Bladder microvascular endothelial cell (primary cell): ENCODE measurements at places on chromosomes 6 and 20. TPM values are rescaled to one million over a fixed set of nuclear protein-coding genes. Genes with fewer than 3 reads are reported as not detected.

Gene WFDC10B
- not detected in 2 replicates for total RNA-seq

Gene GJA10
- total RNA-seq: not detected in 2 replicates

Gene PPP1R14C
- not detected in 2 replicates for total RNA-seq

Gene RIMS1
- total RNA-seq: 0.49 and 37.8 TPM in 2 replicates

Gene SUN5
- total RNA-seq: not detected in 2 replicates

Gene PACRG
- not detected in 2 replicates for total RNA-seq

Gene RGS17
- 0.65 and 3.0 TPM in 2 replicates for total RNA-seq

Gene PTPRT
- not detected in 2 replicates for total RNA-seq

Gene WFDC12
- total RNA-seq: not detected in 2 replicates

Gene GRM1
- under 0.01 TPM in 1 of 2 replicates, not detected in the other for total RNA-seq

Gene SPATS1
- not detected in 2 replicates for total RNA-seq

Gene SRMS
- total RNA-seq: not detected in 2 replicates

Gene SLC35D3
- not detected in 2 replicates for total RNA-seq

Gene SIRPD
- not detected in 2 replicates for total RNA-seq

Gene ELOVL2
- not detected in 2 replicates for total RNA-seq

Gene GMNN
- 24.9 and 30.1 TPM in 2 replicates for total RNA-seq

Gene SNAP25
- 0.25 and 0.32 TPM in 2 replicates for total RNA-seq

Gene OR12D3
- total RNA-seq: not detected in 2 replicates

Gene HMGCLL1
- not detected in 2 replicates for total RNA-seq

Gene IL17F
- total RNA-seq: not detected in 2 replicates

Gene FRK
- total RNA-seq: under 0.01 and 0.06 TPM in 2 replicates

Gene LHFPL5
- total RNA-seq: not detected in 2 replicates

Gene GNMT
- total RNA-seq: under 0.01 TPM in 1 of 2 replicates, not detected in the other

Gene CGA
- not detected in 2 replicates for total RNA-seq

Gene ID4
- total RNA-seq: 0.19 and 0.65 TPM in 2 replicates

Gene MAS1
- total RNA-seq: under 0.01 TPM in 1 of 2 replicates, not detected in the other

Gene NFYA
- total RNA-seq: 9.6 and 29.5 TPM in 2 replicates

Gene SLC29A1
- 33.7 and 78.9 TPM in 2 replicates for total RNA-seq

Gene PLTP
- 3.4 and 6.7 TPM in 2 replicates for total RNA-seq

Gene MTRF1L
- 14.1 and 17.7 TPM in 2 replicates for total RNA-seq

Gene CCN6
- total RNA-seq: not detected in 2 replicates

Gene MYT1
- total RNA-seq: not detected in 2 replicates

Gene ADTRP
- 0.76 and 1.3 TPM in 2 replicates for total RNA-seq

Gene SS18L1
- total RNA-seq: 6.2 and 16.7 TPM in 2 replicates

Gene HEBP2
- total RNA-seq: 12.5 and 33.2 TPM in 2 replicates

Gene DSP
- total RNA-seq: 3.9 and 59.2 TPM in 2 replicates

Gene LEMD2
- 41.3 and 57.0 TPM in 2 replicates for total RNA-seq

Gene TBCC
- total RNA-seq: 32.5 and 35.1 TPM in 2 replicates

Gene OR2B6
- not detected in 2 replicates for total RNA-seq

Gene PRDM1
- 4.8 and 6.6 TPM in 2 replicates for total RNA-seq
